ENCODE measurements at places on chromosomes 12 and 14.

- no peak for DNase-seq
Measured at GRCh38 chr14:90056826-90057225, 5.0 kb upstream of the KCNK13 start.

GRCh38 chr14:52051871-52052270, 17.0 kb downstream of the NID2 start:
- no peak for DNase-seq

- DNase-seq = no peak
Measured at GRCh38 chr14:76305268-76305826, 70.6 kb upstream of the ESRRB start.

DNA sequence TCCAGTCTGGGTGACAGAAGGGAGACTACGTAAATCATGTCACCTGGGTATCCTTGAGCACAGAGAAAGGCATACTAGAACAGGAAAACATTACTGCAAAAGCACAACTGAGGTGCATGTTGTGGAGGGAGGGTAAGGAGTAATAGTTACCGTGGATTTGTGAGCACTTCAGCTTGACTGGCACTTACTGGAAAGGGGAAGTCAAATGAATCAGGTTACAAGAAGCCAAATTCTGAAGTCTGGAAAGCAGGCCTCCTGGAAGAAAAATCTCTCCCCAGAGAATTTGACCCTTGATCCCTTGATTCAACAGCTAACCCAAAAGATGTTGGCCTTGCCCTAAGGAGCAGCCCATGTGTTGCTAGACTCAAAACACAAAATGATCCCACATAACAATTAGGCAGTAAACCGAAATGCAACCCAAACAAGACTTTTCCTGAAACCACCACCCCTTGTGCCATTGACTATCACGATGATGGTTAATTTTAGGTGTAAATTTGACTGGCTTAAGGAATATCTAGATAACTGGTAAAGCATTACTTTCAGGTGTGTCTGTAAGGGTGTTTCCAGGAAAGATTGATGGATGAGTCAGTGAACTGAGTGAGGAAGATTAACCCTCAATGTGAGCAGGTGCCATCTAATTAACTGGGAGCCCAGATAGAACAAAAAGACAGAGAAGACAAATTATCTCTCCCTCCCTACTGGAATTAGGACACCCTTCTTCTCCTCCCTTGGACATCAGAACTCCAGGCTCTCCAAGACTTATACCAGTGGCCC, 108.8 kb downstream of the SLC25A21 start:
- DNase-seq = no peak
